ENCODE measurements at places on chromosomes 13 and 19.

GRCh38 chr13:30850204-30850866 lies 55.7 kb upstream of the MEDAG start:
- no peak for DNase-seq

- DNase-seq, result peak; percentile 69
These were observed 47.3 kb downstream of the NFIX start for GRCh38 chr19:13042443-13043130.

- no peak for DNase-seq
These were observed 1510.3 kb downstream of the PCDH9 start for GRCh38 chr13:65719831-65720230.

- DNase-seq, result no peak
These were observed 89.1 kb downstream of the CAB39L start for GRCh38 chr13:49354719-49355118.

- DNase-seq, result no peak
These were observed at the start of gene GPR18 for GRCh38 chr13:99258210-99258860. TSS of gene GPR18 (minus strand) at chr13:99258379. CDS start at chr13:99255872, 2,507 bp downstream.

DNA sequence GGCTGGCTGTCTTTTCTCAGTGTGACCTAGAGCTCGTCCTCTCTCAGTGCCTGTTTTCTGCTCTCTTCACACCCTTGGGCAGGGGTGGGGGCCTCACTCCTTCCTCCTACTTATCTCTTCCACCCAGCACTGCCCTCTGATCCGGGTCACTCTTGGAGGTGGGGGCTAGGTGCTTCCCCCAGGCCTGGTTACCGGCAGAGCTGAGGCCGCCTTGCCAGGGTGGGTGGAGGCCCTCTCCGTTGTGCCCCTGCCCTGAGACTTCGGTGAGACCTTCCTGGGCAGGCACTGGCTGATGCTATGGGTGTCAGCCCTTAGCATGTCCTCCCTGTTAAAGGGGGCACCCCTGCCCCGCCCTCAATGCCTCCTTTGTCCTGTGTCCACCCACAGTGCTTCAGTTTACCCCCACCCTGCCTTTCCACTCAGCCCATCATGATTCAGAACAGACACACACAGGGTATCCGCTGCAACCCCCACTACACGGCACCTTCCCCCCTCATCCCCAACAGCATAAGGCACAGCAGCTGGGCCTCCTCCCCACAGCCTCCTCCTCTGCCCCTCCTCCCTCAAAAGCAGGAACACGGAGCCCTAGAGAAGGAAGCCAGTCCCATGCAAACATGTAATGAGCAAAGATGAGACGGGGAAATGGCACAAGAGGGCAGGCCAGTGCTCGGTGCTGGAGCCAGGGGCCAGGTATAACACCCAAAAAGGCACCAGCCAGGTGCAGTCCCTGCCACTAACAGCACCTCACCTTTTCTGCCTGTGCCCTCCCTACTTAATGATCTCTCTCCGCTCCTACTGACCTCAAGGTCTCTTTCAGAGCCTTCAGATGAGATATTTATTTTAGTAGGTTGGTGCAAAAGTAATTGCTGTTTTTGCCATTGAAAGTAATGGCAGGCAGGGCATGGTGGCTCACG lies 9.8 kb downstream of the ZGLP1 start:
- DNase-seq, result no peak

GRCh38 chr13:45105895-45106294 lies 14.4 kb upstream of the GTF2F2 start:
- peak; percentile 90 for DNase-seq

- DNase-seq, result no peak
These were observed 186.2 kb downstream of the VWA8 start for GRCh38 chr13:41774605-41775218.

- DNase-seq, result peak; percentile 99
These were observed 220.8 kb downstream of the COG6 start for GRCh38 chr13:39876258-39876657.

Data from iris pigment epithelial cell (primary cell).